ENCODE measurements at places on chromosomes 5 and 9.

DNA sequence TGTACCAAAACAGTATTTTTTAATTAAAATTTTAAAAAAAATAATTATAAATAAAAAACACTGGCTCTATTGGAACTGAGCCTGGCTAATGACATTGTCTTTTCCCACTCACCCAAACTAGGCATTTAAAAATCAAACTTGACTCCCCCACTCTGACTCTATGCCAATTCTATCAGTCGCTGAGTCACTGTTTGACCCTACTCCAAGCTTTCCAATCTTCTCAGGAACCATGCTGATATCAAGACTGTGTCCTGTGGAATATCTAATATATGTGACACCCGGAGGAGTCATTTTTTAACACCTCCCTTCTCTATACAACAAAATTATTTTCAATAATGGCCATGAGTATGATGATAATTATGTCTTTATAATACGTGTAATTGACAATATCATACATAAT, 171.6 kb upstream of the RASEF start:
- no peak for DNase-seq

DNA sequence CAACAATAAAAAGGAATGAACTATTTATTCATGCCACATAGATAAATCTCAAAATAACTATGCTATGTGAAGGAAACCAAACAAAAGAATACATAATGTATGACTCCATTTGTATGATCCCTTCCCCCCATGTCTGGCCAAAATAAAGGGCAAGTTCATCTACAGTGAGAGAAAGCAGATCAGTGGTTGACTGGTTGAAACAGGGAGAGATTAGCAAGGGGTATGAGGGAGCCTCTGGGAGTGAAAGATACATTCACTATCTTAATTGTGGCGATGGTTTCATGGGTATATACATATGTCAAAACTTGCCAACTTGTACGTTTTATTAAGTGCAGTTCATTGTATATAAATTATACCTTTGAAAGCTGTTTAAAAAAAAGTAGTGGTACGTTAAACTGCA, 4.8 kb downstream of the PSMD5 start:
- no peak for DNase-seq

DNA sequence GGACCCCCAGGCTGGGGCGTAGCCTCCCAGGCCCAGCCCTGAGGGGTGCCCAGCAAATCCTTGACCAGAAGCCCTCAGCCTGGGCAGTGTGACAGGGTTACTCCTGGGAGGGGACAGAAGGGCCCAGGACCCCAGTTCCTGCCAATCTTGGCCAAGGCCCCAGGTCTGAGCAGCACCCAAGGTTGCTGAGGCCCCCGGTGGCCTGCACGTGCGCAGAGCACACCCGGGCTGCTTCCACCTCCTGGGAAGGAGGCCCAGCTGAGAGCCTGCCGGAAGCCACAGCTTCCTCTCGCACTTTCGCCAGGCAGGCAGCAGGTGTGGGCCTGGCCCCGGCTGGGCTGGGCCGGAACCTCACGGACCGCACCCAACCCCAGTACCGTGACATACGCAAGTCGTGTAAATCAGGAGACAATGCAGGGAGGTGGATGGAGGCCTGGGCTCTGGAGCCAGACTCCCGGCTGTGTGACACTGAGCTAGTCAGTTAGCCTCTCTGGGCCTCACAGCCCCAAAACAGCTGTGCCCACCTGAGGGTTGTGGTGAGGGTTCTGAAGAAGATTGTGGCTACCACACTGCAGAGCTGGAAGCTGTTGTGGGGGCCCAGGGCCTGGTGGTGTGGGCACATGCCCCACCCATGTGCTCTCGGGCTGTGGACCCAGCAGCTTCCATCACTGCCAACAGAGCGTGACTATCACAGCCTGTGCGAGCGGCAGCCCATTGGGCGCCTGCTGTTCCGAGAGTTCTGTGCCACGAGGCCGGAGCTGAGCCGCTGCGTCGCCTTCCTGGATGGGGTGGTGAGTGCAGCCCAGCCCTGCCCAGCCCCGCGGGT, 5.1 kb downstream of the GRK6 start:
- no peak for DNase-seq

- DNase-seq, result no peak
These were observed 123.8 kb downstream of the FAM170A start for GRCh38 chr5:119752921-119753886.

- no peak for DNase-seq
These were observed 581.9 kb upstream of the BRINP1 start for GRCh38 chr9:119951090-119951489.

GRCh38 chr5:171155621-171156020, 153.4 kb upstream of the TLX3 start:
- peak; percentile 31 for DNase-seq

- DNase-seq, result no peak
These were observed 38.4 kb upstream of the SMIM15 start for GRCh38 chr5:61200582-61201155.

DNA sequence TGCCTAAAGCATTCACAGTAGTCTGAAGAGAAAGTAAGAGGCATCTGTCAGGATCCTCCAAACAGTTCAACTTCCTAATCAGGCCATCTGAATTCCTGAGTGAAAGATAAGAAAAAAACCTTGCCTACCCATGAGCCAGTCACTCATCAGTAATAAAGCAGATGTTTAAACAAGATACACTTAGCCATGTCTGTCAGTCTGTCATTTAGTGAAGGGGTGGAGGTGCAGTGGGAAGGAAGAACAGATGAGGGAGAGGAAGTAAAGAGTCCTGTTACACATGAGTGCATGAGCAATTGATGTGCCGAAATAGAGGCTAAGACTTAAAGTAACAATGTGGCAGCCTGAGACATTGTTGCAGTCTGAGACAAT, 29.9 kb upstream of the DMRTA1 start:
- DNase-seq, result peak; percentile 66

DNA sequence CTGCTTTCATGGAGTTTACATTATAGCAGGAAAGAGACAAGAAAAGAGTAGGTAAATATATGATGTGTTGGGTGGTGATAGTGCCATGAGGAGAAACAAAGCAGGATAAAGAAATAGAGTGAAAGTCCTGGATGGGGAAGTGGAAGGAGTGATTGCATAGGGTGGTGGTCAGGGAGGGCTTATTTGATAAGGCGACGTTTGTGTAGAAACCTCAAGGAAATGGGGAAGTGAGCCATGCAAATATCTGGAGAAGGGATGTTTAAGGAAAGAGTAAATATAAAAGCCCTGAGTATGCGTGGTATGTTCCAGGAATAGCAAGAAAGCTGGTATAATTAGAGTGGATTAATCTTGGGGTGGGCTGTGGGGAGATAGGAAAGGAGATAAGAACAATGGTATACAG, 134.7 kb upstream of the SV2C start:
- no peak for DNase-seq

- DNase-seq, result peak; percentile 70
These were observed 333.2 kb upstream of the RFX3 start for GRCh38 chr9:3858961-3859360.

- peak; percentile 71 for DNase-seq
These were observed 14.1 kb upstream of the SFXN1 start for GRCh38 chr5:175464074-175464941.
